ENCODE measurements at places on chromosomes 5 and 9.
A peak's percentile ranks its signal among the peaks of the same experiment; 100 is the strongest.

- peak; percentile 52 for DNase-seq
Measured at GRCh38 chr5:171845857-171846256, 60.2 kb downstream of the SMIM23 start.

- no peak for DNase-seq
Measured at GRCh38 chr5:39826051-39826450, 401.3 kb upstream of the DAB2 start.

DNA sequence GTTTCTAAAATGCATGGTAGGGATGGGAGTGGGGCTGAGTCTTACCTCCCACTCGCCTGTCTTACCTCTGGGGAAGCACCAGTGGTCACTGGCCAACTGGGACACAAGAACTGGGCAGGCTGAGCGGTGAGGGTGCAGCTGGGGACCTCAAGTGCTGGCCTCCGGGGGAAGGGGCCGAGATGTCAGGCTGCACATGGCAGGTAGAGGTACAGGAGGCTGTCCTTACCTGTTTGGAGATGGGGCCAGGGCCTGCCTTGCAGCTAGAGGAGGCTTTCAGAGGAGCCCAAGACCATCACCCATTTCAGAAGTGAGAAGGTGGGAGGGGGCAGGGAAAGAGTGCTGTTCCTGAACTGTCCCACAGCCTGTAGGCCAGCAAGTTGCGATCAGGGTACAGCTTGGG lies 14.2 kb downstream of the PSAT1 start:
- DNase-seq = peak; percentile 53

DNA sequence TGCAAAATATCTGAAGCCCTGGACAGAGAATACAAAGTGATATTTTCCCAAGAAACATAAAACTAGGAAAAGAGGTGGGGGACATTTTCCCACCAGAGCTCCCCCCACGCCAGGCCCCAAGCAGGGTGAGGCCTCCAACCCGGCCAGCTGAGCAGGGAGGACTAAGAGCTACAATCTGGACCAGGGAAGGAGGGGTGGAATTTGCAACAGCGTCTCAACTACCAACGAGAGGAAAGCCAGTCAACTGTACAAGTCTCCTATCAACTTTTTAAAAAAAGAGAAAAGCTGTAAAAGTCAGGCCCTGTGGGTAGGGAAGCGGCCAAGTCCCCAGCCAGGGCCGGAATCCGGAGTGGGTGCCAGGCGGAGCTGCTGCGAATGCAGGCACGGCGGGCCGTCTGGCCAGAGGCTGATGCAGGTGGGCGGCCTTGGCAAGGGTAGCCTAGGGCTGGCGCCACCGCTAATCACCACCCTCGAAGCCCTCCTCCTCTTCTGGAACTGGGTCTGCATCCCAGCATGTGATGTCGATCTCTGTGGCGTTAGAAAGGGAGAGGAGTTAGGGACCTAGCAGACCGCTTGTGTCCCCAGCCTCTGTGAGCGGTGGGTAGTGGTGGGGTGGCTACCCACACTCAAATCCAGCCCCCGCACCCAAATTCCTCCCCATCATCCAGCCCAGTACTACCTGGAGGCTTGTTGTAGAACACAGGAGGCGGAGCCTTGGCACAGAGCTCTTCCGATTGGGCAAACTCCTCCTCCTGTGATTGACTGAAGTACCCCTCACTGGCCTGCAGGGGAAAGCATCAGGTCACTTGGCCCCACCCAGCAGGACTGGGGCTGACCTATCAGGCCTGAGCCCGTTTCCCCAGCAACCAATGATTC lies 10.6 kb downstream of the PRR7 start:
- DNase-seq = peak; percentile 90

DNA sequence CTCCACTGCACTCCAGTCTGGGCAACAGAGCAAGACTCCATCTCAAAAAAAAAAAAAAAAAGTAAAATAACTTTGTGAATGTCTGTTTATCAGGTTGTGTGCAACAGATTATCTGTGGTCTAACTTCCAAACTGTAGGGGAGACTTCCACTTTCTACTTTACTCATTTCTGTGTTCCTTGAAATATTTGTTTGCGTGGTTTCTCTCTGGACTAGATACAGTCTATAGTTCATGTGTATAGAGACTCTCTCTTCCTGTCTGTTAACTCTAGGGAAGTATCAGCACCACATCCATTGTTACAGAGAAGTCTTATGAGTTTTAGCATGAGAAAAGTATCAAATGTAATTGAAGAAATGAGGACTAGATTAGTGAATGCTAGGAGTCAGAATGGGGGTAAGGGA lies 168.3 kb downstream of the LPAR1 start:
- no peak for DNase-seq

GRCh38 chr9:33351547-33351946 lies 50.8 kb downstream of the AQP7 start:
- no peak for DNase-seq

- no peak for DNase-seq
Measured at GRCh38 chr5:91095786-91096385, 287.2 kb downstream of the ARRDC3 start.

GRCh38 chr9:84754461-84754860 lies 84.9 kb downstream of the NTRK2 start:
- DNase-seq = no peak

DNA sequence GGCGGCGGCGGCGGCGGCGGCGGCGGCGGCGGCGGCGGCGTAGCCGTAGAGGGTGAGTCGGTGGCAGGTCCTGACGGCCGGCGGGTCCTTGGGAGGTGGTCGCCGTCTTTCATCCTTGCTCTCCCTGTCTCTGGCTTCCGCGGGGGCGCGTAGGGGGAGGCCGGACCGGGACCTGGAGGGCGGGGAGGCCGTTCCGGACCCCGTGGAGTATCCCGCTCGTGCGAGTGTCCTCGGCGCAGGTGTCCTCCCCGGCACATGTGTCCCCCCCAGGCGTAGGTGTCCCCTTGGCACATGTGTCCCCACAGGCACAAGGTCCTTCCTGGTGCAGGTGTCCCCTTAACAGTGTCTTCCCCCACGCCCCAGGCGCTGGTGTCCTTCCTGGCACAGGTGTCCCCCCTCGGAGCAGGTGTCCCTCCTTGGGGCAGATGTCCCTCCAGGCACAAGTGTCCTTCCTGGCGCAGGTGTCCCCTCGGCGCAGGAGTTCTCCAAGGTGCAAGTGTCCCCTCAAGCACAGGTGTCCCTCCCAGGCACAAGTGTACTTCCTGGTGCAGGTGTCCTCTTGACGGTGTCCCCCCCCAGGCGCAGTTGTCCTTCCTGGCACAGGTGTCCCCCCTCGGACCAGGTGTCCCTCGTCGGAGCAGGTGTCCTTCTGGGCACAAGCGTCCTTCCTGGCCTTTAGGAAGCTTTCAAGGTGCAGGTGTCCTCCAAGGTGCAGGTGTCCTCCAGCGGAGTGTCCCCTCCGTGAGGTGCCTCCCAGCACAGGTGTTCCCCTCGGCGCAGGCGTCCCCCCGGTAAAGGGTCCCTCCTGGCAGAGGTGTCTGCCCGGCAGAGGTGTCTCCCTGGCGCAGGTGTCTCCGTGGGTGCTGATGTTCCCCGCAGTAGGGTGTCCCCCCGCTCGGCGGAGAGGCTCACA lies 519 bp downstream of the EXOC3 start:
- peak; percentile 68 for DNase-seq

GRCh38 chr5:100430268-100431195 lies 104.6 kb upstream of the FAM174A start:
- DNase-seq = no peak

DNA sequence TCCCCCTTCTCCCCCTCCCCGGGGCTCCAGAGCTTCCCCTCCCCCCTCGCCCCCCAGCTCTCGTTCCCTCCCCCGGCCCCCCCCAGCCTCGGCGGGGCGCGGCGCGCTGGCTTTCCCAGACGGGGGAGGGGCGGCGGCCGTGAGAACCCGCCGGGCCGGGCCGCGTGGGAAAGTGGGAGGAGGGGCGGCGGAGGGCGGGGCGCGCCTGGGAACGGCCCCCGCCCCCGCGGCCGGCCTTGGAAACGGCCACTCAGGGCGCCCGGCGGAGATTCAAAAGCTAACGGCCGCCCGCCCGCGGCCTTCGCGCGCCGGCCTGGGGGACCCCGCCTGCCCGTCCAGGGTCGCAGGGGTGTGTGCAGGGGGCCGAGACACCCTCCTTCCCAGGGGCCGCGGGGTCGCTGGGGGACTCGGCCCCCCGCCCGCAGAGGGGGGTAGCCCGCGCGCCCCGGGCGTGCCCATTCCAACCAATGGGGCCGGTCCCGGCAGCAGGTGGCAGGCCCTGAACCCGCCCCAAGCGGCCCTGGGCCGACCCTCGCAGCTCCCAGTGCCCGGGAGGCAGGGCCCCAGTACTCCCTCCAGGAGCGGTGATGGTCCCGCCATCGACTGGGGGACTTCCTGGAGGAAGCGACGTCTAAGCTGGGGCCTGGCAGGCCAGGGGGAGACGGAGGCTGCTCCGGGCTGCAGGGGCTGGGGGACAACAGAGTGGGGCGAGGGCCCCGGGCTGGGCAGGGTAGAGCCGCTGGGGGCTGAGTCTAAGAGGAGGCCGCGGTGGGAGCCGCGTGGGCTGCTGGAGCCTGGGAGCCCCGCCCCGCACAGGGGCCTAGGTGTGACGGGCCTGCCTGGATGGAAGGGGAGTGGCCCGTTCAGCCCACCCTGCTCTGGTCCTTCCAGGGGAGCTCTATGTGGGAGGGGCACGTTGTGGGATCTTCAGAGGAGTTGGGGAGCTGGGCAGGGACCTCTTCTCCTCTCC lies 14.2 kb upstream of the NRARP start:
- DNase-seq = peak; percentile 59
